ENCODE measurements at places on chromosomes 12 and 14.

DNA sequence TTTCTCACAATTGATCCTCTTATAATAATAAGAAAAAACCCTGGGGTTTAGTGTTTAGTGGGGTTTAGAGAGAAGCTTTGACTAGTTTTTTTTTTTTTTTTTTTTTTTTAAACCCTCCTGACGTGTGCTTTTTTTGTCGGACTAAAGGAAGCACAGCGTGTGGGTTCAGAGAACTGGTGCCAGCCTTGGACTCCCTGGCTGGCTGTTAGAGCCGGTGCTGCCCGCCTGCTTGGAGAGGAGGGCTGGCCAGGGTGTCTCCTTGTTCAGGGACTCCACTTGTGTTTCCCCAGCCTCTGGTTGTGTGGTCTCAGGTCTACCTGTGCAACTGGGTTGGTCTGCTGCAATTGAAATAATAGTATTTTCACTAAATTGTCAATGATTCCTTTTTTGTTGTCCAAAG, 54.1 kb upstream of the ASPG start:
- no peak for DNase-seq

- DNase-seq, result no peak
Observed at GRCh38 chr12:52254965-52255751, 19.3 kb upstream of the KRT86 start.

GRCh38 chr12:41924111-41924510, 220.6 kb downstream of the GXYLT1 start:
- DNase-seq, result no peak

DNA sequence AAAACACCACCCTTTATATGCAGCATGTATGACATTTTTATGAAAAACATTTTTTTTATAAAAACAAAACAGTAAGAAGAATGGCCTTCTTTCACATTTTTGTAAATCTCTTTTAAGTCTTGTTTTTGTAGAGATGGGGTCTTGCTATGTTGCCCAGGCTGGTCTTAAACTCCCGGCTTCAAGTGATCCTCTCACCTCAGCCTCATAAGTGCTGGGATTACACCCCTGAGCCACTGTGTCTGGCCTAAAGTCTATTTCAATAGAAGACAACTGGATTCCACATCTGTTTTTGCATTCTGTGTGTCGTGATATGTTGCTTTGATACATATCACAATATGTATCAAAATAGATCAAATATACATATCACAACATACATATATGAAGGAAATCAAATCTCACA, 98.9 kb downstream of the ELK3 start:
- no peak for DNase-seq

- no peak for DNase-seq
Observed at GRCh38 chr12:53870117-53870516, 68.5 kb upstream of the HOXC13 start.

GRCh38 chr14:29803045-29803444, 124.6 kb downstream of the PRKD1 start:
- no peak for DNase-seq

GRCh38 chr12:71442567-71442931, 3.0 kb downstream of the LGR5 start:
- no peak for DNase-seq

DNA sequence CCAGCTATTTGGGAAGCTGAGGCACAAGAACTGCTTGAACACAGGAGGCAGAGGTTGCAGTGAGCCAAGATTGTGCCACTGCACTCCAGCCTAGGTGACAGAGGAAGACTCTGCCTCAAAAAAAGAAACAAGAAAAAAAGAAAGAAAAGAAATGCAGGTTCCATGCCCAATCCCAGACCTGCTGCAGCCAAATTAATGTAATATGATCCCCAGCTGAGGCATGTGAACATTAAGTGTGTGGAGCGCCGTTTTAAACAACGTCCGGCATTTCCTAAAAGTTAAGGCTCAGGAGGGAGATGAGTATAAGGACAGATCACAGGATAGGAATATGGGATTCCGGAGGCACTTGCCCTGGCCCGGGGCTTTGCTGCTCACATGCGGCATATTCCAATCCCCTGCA, 162.9 kb downstream of the KSR2 start:
- no peak for DNase-seq

GRCh38 chr14:21049271-21049673, 7.1 kb downstream of the RNASE7 start:
- DNase-seq, result no peak

DNA sequence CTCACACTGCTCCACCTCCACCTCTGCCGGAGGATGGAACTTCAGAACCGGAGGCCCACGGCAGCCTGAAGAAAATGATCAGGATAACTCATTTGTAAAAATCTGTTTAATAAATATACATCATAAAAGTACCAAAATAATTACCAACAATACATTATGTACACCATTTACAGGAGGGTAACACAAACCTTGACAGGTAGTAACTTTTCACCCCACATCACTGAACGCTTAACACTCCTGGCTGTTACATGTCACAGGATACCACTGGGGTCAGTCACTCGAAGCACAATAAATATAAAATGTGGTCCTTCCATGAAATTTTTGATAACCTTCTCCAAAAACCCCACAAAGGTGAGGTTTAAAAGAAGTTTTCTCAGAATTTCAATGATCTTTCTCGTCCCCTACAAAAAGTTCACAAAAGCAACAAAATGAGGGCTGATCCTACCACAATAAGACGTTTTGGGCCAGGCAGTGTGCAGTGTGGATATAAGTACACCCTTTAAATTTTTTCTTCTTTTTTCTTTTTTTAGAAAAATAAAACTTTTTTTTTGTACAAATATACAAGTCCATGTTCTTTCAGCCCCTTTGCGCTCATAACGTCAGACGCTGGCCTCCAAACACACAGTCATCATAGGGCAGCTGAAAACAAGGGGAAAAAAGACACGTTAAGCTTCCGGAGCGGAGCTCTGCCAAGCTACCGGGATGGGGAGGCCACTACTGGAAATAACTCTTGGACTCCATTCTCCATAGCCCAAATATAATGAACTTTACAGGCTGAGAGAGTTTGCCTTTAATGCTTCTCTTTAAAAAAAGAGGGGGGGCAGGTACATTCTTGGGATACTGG, 2.9 kb downstream of the NFKBIA start:
- no peak for DNase-seq

- no peak for DNase-seq
Observed at GRCh38 chr12:106960443-106960842, 4.7 kb downstream of the TMEM263 start.

DNA sequence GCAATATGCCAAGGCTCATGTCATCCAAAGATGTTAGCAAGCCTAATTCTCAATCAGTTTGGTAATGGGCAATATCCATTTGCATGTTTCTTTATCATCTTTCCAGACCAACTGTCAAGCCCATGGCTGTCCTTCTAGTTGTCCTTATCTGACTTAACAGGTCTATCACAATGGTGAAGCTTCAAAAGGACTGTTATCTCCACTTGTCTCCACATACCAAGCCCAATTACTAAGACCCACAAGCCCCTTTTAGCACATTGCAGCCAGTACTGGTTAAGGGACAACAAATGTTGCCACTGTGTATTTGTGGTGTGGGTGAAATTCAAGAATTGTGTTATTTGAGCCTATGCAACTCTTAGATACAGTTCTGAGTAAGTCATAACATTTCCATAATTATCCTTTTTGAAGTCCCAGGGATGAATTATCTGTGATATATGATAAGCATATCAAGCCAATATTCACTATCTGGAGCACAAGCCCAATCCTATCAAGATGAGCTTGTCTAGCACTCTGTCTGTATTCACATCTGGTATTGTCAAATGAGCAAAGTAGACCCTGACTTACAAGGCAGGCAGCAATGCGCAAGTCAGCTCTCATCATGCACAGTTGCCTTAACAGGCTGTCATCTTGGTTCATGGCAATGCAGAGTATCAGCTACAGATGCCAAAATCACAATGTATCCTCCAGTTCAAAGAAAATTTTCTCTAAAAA, 19.3 kb upstream of the ST8SIA1 start:
- no peak for DNase-seq

DNA sequence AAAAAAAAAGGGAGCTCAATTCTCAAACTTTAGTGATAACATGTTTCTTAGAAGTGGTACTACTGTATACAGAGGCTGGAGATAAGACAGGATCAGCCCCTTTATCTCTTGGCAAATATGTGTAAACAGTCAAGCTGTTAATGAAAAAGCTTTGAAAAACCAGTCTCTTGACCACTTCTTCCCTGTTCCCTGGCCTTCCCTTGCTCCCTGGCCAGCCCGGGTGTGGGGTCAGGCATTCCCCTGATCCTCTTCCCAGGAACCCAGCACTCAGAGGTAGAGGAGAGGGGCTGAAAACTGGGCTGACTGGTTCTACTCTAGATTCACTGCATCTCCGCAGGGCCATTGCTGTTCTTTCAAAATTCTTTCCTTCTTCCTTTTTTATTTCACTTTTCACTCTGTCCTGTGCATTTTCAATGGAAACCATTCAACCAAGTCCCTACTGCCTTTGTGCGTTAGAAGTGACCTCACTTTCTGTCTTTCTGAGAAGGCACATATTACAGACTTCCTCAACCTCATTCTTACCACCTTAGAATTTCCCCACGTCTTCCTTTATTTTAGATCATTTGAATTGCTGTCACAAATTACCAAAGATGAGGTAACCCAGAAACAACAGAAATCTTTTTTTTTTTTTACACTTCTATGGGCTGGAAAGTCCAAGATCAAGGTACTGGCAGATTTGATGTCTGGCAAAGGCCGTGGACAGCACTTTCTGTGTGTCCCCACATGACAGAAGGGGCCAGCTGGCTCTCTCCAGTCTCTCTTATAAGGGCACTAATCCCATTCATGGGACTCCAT, 5.7 kb downstream of the GNG2 start:
- DNase-seq, result no peak

DNA sequence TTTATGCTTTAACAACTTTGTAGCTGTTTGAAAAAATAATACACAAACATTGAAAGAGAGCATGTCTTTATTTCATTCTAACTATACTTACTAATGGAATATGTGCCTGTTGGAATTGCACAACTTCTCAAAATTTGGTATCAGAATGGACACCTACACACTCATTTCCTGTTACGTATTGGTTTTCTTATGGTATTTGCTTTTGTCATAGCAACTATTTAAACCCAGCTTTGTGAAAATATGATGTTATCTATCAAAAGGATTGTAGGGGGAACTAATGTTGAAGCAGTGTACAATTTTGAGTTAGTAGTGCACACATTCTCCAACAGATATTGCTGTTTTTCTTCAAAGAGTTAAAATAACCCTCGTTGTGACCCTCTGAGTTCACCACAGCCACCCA, 52.6 kb downstream of the RBMS2 start:
- DNase-seq, result no peak

- DNase-seq, result no peak
Observed at GRCh38 chr12:129821964-129822363, 81.9 kb downstream of the TMEM132D start.

GRCh38 chr12:76916170-76916540, 37.3 kb upstream of the CSRP2 start:
- DNase-seq, result no peak

DNA sequence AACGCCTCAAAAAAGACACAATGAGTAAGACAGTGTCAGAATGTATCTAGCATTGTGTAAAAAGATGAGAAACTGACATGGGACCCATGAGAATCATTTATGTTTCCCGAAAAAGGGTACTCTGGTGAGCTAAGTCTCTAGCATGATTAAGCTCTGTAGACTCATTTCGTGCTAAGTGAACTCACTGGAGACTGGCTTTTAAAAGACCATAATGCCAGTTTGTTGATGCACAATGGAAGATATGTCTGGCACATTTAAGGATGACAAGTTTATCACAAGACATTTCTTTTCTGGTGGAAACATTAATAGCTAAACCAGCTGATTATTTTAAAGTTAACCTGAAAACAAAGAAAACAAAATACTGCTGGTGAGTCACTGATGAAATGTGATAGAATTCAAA, 233.5 kb downstream of the SLC2A13 start:
- no peak for DNase-seq

DNA sequence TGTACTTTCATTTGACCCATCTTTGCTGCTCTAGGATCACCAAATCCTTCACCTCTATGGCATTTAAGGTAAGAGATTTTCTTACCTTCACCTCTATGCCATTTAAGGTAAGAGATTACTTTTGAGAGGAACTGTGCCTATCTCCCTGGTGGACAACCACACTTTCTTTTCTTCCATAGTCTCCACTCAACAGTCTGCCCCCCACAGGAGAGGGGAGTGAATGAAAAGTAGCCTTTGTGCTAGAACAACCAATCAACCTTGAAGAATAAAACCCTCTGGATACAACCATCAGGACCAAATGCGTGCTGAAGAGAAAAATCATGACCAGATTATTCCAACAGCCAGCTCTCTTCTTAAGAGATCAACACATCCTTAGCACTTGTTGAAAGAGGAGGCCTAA, 258.6 kb upstream of the TMPO start:
- no peak for DNase-seq

- no peak for DNase-seq
Observed at GRCh38 chr12:103810111-103810510, 30.9 kb downstream of the NT5DC3 start.

- DNase-seq, result no peak
Observed at GRCh38 chr12:25423355-25424050, 129.6 kb downstream of the LMNTD1 start.

GRCh38 chr14:78143489-78144145, 26.6 kb upstream of the NRXN3 start:
- DNase-seq, result no peak

GRCh38 chr14:31371646-31372045, 48.7 kb downstream of the HEATR5A start:
- no peak for DNase-seq

- no peak for DNase-seq
Observed at GRCh38 chr14:22803687-22803974, 11.6 kb downstream of the SLC7A7 start.

DNA sequence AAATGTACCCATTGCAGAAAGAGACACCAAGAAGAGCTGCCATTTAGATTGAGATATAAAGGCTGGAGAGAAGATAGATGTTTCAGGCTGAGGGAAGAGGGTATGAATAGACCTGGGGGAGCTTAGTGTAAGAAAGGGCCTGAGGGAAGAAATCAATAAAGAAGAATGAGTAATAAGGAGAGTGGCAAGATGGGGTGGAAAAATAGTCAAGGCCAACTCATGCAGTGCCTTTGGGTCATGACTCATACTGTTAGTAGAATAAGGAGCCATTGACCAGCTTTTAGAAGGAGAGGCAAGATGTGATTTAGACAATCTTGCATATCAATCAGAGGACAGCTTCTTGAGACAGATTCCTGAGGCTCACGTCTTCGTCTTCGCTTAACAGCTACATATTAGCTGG, 287.5 kb downstream of the DUSP6 start:
- no peak for DNase-seq

GRCh38 chr12:750366-751191, 1.8 kb upstream of the WNK1 start:
- DNase-seq, result no peak

GRCh38 chr12:120710031-120710804, at the start of gene UNC119B:
TSS of gene UNC119B (plus strand) at chr12:120710458. CDS start at chr12:120710475, 17 bp downstream.
- DNase-seq, result peak; percentile 84

GRCh38 chr12:28645891-28646290, 455.6 kb downstream of the CCDC91 start:
- DNase-seq, result peak; percentile 43

DNA sequence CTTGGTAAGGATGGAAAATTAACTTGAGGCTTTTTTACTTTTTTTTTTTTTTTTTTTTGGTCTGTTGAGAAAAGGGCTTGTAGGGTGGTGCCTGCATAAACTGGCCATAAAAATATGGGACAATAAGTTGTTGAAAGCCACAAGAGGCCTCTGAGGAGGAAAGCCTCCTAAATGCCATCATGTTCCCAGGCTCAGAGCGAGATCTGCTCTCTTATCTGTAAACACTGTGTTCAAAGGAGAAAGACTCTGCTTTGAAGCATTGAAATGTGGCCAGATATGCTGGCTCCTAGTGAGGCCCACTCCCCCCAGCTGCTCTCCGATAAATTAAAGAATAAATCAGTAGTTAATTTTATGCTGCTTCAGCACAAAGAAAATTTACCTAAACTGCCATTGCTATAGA, 504.9 kb downstream of the DIO2 start:
- DNase-seq, result no peak

Measured in suprapubic skin (tissue), 4 donors.